Activated CD4-positive, alpha-beta T cell treated with anti-CD3 and anti-CD28 coated beads, Interleukin-2, amount 10 ng/mL, durations not matched to agents 7 days and 5 days (primary cell): ENCODE measurements at places on chromosomes 4 and X. TPM values are rescaled to one million over a fixed set of nuclear protein-coding genes. Genes with fewer than 3 reads are reported as not detected.

DNA sequence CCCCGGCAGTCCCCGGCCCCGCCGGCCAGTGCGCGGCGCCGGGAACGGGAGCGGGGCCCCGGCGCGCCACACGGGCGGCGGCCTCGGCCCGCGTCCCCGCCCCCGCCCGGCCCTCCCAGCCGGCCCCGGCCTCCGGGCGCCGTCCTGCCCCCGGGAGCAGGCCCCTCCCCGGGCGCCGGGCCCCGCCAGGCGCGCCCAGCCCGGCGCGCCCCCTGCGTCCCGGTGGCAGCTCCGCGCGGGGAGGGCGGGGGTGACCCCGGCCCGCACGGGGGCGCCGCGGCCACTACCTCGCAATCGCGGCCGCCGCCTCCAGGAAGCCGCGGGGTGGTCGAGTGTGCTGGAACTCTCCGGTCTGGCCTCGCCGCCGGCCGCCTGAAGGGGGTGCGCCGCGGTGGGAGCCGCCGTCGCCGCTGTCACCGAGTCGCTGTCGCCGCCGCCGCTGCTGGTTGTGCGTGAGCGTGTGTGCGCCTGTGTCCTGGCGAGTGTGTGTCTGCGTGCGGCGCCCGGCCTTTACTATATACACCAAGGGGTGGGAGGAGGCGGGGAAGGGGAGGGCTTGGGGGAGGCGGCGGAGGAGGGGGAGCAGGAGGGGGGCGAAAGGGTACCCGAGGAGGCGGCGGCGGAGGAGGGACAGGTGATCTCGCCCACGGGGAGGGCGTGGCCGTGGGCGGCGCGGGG is at the start of gene RAI2:
Gene RAI2, minus strand, starts transcription at position 488 of the 678 bp plus-strand sequence. CDS start 59,288 bp downstream, outside the sequence.
- peak; percentile 5 for DNase-seq

DNA sequence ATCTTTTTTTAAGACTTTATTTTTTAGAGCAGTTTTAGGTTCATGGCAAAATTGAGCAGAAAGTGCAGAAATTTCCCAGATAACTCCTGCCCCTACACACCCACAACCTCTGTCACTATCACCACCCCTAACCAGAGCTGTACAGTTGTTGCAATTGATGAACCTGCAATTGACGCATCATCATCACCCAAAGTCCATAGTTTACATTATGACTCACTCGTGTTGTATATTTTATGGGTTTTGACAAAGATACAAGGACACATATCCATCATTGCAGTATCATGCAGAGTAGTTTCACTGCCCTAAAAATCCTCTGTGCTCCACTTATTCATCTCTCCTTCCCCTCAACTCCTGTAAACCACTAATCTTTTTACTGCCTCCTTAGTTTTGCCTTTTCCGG is 34.5 kb upstream of the WAS start:
- DNase-seq, result no peak

The STK32B gene
- not detected for total RNA-seq

The SLITRK4 gene
- total RNA-seq, result not detected
